ENCODE measurements at places on chromosomes 1 and 21. TPM values are rescaled to one million over a fixed set of nuclear protein-coding genes. Genes with fewer than 3 reads are reported as not detected.
A peak's percentile ranks its signal among the peaks of the same experiment; 100 is the strongest.

Gene TMPRSS3
- 5.0 TPM for total RNA-seq

- DNase-seq: peak; percentile 55
These were observed 156.0 kb downstream of the RERE start for GRCh38 chr1:8661185-8662110.

DNA sequence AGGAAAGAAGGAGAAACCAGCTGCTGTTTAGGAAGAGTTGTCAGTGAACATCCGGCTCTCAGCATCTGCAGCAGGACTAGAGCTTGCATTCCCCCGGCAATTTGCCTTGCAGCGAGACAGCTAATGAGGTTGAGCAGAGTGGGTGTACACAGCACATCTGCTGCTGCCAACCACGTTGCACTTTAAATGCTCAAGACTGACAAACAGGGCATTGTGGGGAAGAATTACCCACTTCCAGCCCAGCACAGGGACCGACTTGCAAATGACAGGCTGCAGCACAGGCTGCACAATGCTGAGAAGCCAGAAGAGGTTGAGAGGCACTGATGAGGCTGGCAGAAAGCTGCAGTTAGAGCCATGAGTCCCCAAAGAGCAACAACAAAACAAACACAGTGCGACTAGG, 47.5 kb upstream of the PLA2G2C start:
- peak; percentile 18 for DNase-seq

GRCh38 chr1:91799159-91799558, 86.8 kb downstream of the TGFBR3 start:
- no peak for DNase-seq

GRCh38 chr1:7493711-7494454, 277.2 kb upstream of the VAMP3 start:
- DNase-seq: no peak

GRCh38 chr21:23014021-23014420, 2015.8 kb downstream of the NCAM2 start:
- no peak for DNase-seq

DNA sequence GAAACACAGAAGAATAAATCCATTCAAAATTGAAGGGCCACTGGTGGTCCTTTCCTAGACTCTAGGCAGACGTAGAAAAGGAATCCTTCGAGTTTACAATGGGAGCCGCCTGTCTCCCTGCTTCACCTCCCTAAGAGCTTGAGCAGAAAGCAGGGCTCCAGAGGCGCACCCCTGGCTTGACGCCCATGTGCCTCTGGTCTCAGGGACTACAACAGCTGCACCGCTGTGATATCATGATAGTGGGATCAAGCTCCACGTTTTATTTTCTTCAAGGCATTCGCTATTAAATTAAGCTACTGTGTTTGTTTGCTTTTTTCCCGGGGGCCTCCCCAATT, 403 bp upstream of the C1orf122 start:
- DNase-seq: no peak
